ENCODE measurements at places on chromosomes 12 and 14. TPM values are rescaled to one million over a fixed set of nuclear protein-coding genes. Genes with fewer than 3 reads are reported as not detected.

Gene APOF
- not detected for total RNA-seq

Gene C12orf57
- 267 TPM for total RNA-seq

Gene ACSS3
- total RNA-seq, result 8.9 TPM

Gene CYP27B1
- 0.15 TPM for total RNA-seq

Gene BATF
- not detected for total RNA-seq

Gene FOXG1
- total RNA-seq, result 0.15 TPM

Gene KRT83
- not detected for total RNA-seq

Gene KRT79
- total RNA-seq, result not detected

Gene DACT1
- 1.2 TPM for total RNA-seq

Gene HNF1A
- not detected for total RNA-seq

Gene TNFAIP2
- 32.4 TPM for total RNA-seq

Gene ABCD2
- 0.15 TPM for total RNA-seq

Gene ZBTB25
- total RNA-seq, result 2.9 TPM

Gene SERPINA12
- not detected for total RNA-seq

Gene ZFC3H1
- total RNA-seq, result 6.2 TPM

Gene GLIPR1L2
- 0.15 TPM for total RNA-seq

Gene EML1
- total RNA-seq, result 11.3 TPM

Gene PTPRQ
- total RNA-seq, result 0.59 TPM

Gene IQSEC3
- not detected for total RNA-seq

Gene ALG10B
- 2.0 TPM for total RNA-seq

Gene TUBA1B
- 5,023 TPM for total RNA-seq

Gene B4GALNT3
- under 0.01 TPM for total RNA-seq

Gene WNT5B
- total RNA-seq, result 74.3 TPM

Gene KLRD1
- not detected for total RNA-seq

Gene ANO2
- not detected for total RNA-seq

Gene LYZ
- not detected for total RNA-seq

Gene GPR84
- not detected for total RNA-seq

Gene PRIMA1
- not detected for total RNA-seq

Gene MUCL1
- total RNA-seq, result not detected

Gene OR4E1
- total RNA-seq, result not detected

Gene OR8S1
- total RNA-seq, result not detected

Gene LALBA
- not detected for total RNA-seq

Gene TRAFD1
- 37.7 TPM for total RNA-seq

Gene RNASE3
- not detected for total RNA-seq

Gene TAS2R7
- total RNA-seq, result not detected

Gene CCDC38
- total RNA-seq, result not detected

Gene RIN3
- 7.3 TPM for total RNA-seq

Gene CLEC6A
- total RNA-seq, result not detected

Gene CABP1
- not detected for total RNA-seq

Gene KRT71
- not detected for total RNA-seq

Gene ASCL1
- total RNA-seq, result not detected

Gene MIP
- not detected for total RNA-seq

Gene KCNJ8
- 1.6 TPM for total RNA-seq

Gene NYNRIN
- total RNA-seq, result 9.6 TPM

Measured in bronchus fibroblast of lung (primary cell).